ENCODE measurements at places on chromosomes 7 and 10.

GRCh38 chr10:13000431-13000830 lies 1.1 kb downstream of the CCDC3 start:
- no peak for DNase-seq

DNA sequence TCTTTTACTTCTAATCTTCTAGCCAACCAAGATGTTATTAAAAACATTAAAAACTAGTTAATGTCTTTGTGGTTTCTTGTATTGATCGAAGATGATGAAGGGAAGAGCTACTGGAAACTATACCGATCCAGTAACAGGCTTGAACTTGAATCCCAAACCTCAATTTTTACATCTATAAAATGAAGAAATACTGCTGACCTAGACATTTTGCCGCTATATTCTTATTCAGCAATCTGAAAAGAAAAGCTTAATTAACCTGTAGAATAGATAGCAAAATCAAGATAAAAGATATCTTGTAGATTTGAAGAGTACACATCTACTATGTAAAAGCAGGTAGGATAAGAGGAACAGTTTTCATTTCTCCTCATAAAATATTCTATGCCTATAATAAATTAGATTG lies 326.1 kb upstream of the LRRN3 start:
- no peak for DNase-seq

DNA sequence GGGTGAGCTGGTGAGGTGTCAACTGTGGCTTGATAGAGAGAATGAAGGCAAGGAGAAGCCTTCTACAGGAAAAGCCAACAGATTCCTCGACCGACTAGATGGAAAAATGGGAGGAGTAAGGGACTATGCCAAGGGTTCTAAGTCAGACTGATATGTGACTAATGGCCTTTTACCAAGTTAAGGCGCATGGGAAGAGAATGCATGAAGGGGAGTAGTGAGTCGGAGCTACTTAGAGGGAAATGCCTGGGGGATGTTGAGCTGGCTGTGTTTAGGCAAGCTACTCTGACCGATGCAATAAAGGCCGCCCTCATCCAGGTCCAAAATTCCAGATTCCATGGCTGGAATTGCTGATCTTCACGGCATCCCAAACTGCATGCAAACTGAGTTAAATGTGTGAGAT lies 48.2 kb downstream of the APBB1IP start:
- peak; percentile 93 for DNase-seq

DNA sequence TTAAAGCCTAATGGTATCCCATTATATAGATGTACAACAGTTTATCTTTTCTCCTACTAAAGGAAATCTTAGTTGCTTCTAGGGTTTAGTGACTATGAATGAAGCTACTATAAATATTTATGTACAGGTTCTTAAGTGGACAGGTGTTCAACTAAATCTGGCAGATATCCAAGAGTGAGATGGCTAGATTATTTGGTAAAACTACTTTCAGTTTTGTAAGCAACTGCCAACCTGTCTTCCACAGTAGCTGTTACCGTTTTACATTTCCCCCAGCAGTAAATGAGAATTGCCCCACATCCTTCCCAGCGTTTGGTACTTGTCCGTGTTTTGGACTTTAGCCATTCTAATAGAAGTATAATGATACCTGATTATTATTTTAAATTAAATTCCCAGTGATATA lies 144.9 kb upstream of the MAGI2 start:
- DNase-seq = no peak

DNA sequence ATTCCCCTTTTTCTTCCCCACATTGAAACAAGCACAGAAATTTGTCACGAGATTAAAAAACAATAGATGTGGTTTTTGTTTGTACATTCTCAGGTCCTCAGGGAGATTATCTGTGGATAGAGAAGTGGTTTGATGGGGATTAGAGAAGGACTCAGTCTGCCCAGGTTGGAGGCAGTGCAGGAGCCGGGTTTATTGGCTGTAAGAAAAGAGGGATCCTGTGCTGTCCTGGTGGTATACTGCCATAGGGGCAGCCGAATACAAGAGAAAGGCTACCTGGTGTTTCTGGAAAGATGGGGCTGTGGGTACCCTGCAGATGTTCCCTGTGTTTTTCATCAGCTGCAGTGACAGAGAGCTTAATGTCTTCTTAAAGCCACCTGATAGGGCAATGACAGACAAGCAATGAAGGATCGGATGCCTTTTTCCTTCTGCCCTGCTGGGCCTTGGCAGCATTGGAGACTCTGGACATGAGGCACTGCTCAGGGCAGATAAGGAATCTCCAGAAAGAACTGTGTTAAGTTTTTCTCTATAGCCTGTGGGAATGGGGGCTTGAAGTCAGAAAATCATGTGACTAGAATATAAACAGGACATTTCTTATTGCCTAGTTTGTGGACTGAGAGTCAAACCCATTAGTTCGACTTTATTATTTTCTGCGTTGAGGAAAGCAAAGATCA lies 18.1 kb upstream of the GPR141 start:
- DNase-seq = no peak

- DNase-seq = no peak
These were observed 1131.4 kb downstream of the SORCS1 start for GRCh38 chr10:106033065-106033464.

GRCh38 chr7:120114626-120115025 lies 158.3 kb upstream of the KCND2 start:
- DNase-seq = no peak

- no peak for DNase-seq
These were observed 543.8 kb upstream of the NRP1 start for GRCh38 chr10:33878238-33878786.

DNA sequence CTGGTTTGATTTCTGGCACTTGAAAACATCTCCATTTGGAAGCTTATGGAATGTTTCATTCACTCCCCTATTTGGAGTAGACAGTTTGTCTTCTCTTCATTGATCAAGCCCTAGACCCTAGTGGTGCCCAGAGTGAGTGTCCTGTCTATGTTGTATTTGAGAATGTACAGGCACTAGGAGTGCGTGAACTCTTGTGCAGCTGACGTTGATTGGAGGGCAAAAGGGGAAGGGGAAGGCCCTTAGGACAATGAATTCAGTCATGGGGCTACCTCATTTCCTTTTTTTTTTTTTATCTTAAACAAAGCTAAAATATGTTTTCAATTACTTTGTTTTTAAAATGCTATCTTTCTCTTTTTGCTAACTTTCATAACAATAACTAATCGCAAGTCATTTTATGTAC lies 66.5 kb downstream of the ADD3 start:
- no peak for DNase-seq

DNA sequence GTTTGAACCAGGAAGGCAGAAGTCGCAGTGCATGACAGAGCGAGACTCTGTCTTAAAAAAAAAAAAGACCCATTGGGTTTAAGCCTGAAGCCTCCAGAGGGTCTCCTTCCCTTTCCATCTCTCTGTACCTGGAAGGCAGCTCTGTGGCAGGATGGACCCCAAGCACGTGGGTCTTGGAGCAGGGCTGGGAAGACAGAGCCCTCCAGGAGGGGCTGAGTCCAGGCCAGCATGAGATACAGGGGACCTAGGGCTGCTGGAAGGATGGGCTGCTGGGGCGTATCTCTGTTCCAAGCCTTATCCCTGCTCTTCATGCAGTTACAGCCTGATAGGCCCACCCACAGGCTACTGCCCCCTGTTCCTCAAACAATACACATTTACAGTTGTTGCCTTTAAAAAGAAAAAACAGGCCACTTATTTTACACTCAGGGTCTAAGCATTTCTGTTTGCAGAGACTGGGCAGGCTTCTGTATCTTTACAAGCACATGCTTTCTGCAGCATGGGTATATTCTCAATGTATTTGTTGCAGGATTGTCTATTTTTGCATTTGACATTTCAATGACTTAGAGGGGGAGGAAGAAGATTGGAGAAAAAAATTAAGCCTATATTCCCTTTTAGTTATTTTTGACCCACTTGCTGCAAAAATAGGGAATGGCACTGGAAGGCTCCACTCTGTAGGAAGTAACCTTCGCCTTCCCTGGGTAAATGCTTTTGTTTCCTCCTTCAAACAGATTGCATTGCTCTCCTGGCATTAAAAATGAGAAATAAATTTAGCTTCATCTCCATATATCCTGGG lies 60.1 kb downstream of the FAM171A1 start:
- no peak for DNase-seq
